ENCODE measurements at places on chromosomes 12 and 14. TPM values are rescaled to one million over a fixed set of nuclear protein-coding genes. Genes with fewer than 3 reads are reported as not detected.

Gene ITGA7
- total RNA-seq: 245 TPM

Gene BDKRB1
- total RNA-seq: 0.42 TPM

DNA sequence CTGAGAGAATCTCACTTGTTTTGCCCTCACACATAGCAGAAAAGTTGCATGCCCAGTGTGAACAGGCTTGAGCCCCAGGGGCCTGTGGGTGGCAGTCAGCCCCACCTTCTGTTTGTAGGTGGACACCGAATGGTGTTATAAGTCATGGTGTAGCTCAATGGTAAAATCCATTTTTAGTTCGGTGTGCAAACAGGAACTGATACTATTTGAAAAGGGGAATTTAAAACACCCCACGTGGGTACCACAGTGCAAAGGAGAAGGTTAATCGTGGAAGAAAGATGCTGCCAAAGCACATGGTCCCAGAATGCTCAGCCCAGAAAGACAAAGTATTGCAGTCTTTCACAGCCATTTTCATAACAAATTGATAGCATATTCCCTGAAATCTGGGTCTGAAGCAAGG, 71.8 kb upstream of the GZMB start:
- DNase-seq: no peak

GRCh38 chr12:27780612-27781408, 774 bp upstream of the MANSC4 start:
- DNase-seq: no peak

GRCh38 chr12:51814311-51815088, 34.0 kb downstream of the FIGNL2 start:
- no peak for DNase-seq

DNA sequence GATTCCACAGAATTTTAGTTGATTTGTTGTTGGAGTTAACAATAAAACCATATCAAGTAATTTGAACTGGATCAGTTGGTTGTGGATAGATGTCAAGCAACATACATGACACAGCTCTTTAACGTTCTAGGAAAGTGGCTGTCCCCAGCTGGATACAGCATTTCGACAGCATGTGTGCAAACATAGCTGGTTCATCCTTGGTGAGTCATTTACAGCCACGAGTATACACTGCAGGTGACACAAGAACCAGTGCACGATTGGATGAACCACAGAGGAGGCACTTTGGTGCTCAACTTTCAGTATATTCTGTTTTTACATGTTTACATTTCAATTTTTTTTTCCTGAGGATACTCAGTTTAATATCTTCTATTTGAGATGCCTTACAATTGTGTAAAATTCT, 242.4 kb downstream of the TMEM117 start:
- DNase-seq: no peak

DNA sequence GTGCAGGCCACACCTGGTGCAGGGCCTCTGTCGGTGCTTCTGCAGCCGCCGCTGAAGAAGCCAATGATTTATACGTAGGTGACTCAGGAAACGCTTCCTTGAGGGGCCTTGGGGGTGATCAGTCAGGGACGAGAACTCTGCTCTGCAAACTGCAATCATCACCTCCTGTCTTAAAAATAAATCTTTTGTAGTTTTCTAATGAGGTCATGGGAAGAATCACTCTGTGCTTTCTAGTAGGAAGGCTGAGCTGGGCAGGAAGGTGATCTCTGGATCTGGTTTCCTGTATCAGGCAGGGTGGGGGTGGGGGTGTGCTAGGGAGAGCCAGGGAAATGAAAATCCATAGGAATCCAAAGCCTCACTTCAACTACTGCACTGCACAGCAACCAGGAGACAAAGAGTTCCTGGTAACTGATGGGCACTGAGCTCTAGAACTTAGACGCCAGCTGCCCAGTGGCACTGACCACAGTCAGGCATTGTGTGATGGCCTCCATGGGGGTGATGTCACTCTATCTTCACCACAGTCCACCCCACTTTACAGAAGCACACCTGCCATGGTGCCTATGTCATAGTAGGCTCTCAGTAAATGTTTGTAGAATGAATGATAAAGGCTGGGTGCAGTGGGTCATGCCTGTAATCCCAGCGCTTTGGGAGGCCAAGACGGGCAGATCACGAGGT, 292.4 kb upstream of the PWP1 start:
- DNase-seq: no peak

Data from esophagus muscularis mucosa (tissue), 4 donors.